Regular cardiac myocyte (primary cell): ENCODE measurements at places on chromosomes 5 and 9. TPM values are rescaled to one million over a fixed set of nuclear protein-coding genes. Genes with fewer than 3 reads are reported as not detected.

MFAP3 gene
- 60.6 and 77.8 TPM in 2 replicates for total RNA-seq

KCNV2 gene
- total RNA-seq: not detected in 2 replicates

RASGEF1C gene
- not detected in 2 replicates for total RNA-seq

DNAJC21 gene
- 44.0 and 53.5 TPM in 2 replicates for total RNA-seq

ARL10 gene
- total RNA-seq: 9.4 and 9.9 TPM in 2 replicates

SOX30 gene
- under 0.01 TPM in 1 of 2 replicates, not detected in the other for total RNA-seq

POU5F2 gene
- total RNA-seq: 0.38 and 0.85 TPM in 2 replicates

DEPDC1B gene
- 1.1 and 13.6 TPM in 2 replicates for total RNA-seq

FAT2 gene
- total RNA-seq: under 0.01 TPM in 2 replicates

WHRN gene
- 0.19 and 0.56 TPM in 2 replicates for total RNA-seq

IL5 gene
- total RNA-seq: 0.28 TPM in 1 of 2 replicates, not detected in the other

BSPRY gene
- not detected in 2 replicates for total RNA-seq

NR2F1 gene
- total RNA-seq: 13.8 and 33.2 TPM in 2 replicates

COL5A1 gene
- 222 and 254 TPM in 2 replicates for total RNA-seq

FAM221B gene
- total RNA-seq: not detected in 2 replicates

ADGRD2 gene
- not detected in 2 replicates for total RNA-seq

CENPP gene
- total RNA-seq: 2.0 and 7.5 TPM in 2 replicates

RANBP17 gene
- 11.9 and 18.3 TPM in 2 replicates for total RNA-seq

FAM174A gene
- total RNA-seq: 38.2 and 50.5 TPM in 2 replicates

PCDHB3 gene
- 0.19 and 3.9 TPM in 2 replicates for total RNA-seq

AP3S1 gene
- 118 and 121 TPM in 2 replicates for total RNA-seq

PARP8 gene
- 23.0 and 39.5 TPM in 2 replicates for total RNA-seq

FAM120A gene
- total RNA-seq: 89.6 and 120 TPM in 2 replicates

LEAP2 gene
- total RNA-seq: under 0.01 and 0.28 TPM in 2 replicates

CCL27 gene
- not detected in 2 replicates for total RNA-seq

PGM5 gene
- total RNA-seq: 8.8 and 33.5 TPM in 2 replicates

DIRAS2 gene
- 0.28 TPM in 1 of 2 replicates, not detected in the other for total RNA-seq

LCN9 gene
- not detected in 2 replicates for total RNA-seq
